ENCODE measurements at places on chromosomes 2 and 18. TPM values are rescaled to one million over a fixed set of nuclear protein-coding genes. Genes with fewer than 3 reads are reported as not detected.

GRCh38 chr18:35753306-35753910 lies 171.9 kb downstream of the GALNT1 start:
- H3K36me3 ChIP-seq, result no peaks in the 10 kb centered on the region
- H3K4me1 ChIP-seq, result no peaks in the 10 kb centered on the region
- no peaks in the 10 kb centered on the region for H3K27me3 ChIP-seq
- no peak overlapping the region for H3K4me3 ChIP-seq
- no peak for DNase-seq

DNA sequence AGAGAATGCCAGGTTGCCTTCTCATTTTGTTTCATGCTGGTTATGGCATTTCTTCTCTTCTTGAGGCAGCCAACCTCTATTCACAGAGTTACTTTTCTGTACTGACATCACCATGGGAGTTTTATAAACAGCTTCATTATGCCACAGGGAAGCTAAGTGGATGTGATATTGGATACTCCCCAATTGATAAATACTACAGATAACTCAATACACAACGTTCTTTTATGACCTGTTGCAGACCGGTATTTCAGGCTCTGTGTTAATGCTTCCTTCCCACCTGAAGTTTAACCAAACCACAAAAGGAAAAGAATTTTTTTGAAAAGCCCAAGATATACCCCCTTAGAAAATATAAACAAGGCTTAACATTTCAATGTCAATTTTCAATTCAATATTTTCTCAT lies 258.3 kb upstream of the SOX11 start:
- no peak overlapping the region for H3K27ac ChIP-seq
- no peak overlapping the region for H3K4me3 ChIP-seq
- H3K27me3 ChIP-seq, result no peaks in the 10 kb centered on the region
- no peaks in the 10 kb centered on the region for H3K36me3 ChIP-seq
- H3K4me1 ChIP-seq, result no peaks in the 10 kb centered on the region

- no peaks in the 10 kb centered on the region for H3K36me3 ChIP-seq
- DNase-seq, result no peak
- no peak overlapping the region for H3K4me3 ChIP-seq
- H3K27ac ChIP-seq, result no peak overlapping the region
- H3K27me3 ChIP-seq, result no peaks in the 10 kb centered on the region
Measured at GRCh38 chr2:45203400-45203799, 194.1 kb upstream of the SIX2 start.

DNA sequence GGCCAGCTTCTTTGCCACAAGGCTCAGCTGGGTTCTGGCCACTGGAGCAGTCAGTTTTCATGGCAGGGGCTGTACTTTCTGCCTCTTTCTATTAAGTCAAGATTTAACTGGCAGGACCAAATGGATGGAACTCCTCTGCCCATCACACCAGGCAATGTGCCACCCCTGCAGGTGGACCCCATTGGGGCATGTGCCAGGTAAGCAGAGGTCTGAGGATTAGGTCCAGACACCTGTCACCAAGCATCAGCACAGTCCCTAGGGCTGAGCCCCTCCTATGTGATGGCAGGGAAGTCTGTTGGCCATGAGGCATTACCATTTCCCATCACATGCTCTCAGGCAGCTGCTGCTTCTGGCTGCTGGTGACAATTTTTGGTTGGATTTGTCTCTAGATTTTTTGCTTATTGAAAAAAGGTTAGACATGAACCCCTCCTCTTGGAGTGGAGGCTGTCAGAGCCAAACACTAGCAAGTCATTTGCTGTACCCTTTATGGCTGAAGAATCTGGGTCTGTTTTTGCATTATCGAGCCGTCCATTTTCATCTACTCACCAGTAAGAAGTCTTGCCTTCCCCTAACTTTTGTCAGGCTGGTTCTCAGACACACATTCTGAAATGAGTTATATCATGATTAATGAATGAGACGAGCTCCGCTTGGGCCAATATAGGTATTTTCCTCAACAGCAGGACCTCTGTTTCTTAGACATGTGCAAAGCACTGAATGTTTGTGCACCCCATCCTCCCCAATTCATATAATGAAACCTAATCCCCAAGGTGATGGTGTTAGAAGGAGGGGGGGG lies 328.0 kb downstream of the TSN start:
- no peaks in the 10 kb centered on the region for H3K4me1 ChIP-seq
- no peaks in the 10 kb centered on the region for H3K27me3 ChIP-seq
- no peak overlapping the region for H3K27ac ChIP-seq
- no peak overlapping the region for H3K4me3 ChIP-seq
- no peak for DNase-seq
- H3K36me3 ChIP-seq, result no peaks in the 10 kb centered on the region

The SCN3A gene
- 0.58 TPM for total RNA-seq

The GALR1 gene
- total RNA-seq, result not detected

The NPHP1 gene
- total RNA-seq, result 10.3 TPM

DNA sequence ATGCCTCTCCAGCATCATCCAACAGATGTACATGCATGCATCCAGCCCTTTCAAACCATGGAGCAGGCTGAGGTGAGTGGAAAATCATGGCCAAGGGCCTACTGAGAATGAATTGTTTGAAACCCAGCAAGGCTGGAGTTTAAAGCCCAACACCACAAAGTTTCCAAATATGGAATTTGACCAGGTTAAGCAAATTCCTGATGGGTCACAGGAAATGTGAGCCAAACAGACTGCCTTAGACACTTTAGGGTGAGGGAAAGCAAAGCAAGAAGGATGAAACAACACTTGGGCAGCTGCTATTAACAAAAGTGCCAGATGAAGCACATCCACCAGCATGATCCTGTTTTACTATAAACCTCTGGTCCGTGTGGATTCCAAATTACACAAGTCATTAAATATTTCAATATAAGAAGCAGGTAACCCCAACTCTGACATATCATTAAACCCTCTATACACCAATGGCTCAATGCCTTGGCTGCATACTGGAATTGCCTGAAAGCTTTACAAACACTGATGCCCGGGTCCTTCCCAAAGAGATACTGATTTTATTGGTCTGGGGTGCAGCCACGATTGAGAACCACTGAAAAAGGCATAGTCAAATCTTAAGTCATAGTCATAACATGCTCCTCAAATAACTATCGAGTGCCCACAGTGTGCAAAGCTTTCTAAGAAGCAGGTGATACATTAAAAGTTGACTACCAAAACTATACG lies 9.1 kb downstream of the KLF7 start:
- no peaks in the 10 kb centered on the region for H3K36me3 ChIP-seq
- H3K4me3 ChIP-seq, result no peak overlapping the region
- no peak for DNase-seq
- peaks cover 35% of the 10 kb centered on the region for H3K4me1 ChIP-seq

DNA sequence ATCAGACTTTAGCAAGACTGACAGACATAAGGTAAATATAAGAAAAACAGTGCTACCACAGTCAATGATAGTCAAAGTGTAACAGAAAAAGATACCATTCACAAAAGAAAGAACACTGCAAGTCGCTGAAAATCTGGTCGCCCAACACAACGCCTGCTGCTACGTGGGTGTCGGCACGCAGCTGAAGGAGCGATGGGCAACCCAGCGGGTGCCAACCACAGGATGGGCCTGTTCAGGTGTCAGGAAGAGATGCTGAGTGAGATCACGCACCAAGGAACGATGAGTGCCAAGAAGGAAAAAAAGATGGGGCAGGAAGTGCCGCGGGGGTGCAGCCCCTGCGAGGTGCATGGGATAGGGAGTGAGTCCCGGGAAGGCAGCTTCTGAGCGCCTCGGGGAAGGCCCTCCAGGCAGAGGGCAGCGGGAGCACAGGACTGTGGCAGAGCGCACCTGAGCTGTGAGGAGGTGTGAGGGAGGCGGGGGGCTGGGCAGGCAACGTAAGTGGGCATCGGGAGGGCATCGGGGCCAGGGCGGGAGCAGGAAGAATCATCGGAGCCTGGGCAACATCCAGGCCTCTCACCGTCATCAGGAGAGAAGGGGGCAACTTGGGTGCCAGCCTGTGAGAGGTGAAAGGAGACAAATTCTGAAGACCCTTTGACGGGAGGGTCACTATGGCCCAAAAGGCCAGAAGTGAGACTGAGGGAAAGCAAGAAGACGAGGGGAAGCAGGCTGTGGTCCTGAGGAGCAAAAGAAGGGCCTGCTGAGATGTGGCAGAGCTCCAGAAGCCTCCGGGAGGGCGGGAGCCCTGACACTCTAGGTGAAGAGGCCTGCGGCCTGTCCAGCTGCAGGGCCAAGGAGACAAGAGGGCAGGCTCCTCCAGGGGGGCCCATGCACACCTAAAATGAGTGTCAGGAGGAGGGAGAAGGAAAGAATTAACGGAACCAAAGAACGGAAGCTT lies 14.8 kb upstream of the MTERF4 start:
- DNase-seq, result no peak
- no peaks in the 10 kb centered on the region for H3K36me3 ChIP-seq
- no peaks in the 10 kb centered on the region for H3K27me3 ChIP-seq
- no peak overlapping the region for H3K27ac ChIP-seq

The C1GALT1C1L gene
- 0.56 TPM for total RNA-seq

GRCh38 chr2:96240341-96241038 lies 25.3 kb downstream of the TMEM127 start:
- no peaks in the 10 kb centered on the region for H3K27me3 ChIP-seq
- H3K36me3 ChIP-seq, result no peaks in the 10 kb centered on the region
- H3K4me1 ChIP-seq, result peaks cover 47% of the 10 kb centered on the region
- peak; percentile 73 for DNase-seq

The DLX1 gene
- total RNA-seq, result not detected

DNA sequence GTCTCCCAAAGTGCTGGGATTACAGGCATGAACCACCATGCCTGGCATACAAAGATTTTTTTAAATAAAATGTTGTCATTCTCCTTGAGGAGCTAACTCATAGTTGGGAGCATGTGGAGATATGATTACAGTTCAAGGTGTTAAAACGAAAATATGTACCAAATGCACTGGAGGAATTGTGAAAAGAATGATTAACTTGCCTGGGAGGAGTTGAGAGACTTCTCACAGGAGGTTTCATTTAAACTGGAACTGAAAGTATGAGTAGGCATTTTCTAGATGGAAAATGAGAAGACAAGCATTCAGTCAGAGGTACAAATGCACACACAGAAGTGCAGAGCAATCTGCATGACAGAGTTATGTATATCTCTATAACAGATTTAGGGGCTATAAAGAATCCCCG lies 126.6 kb upstream of the PDE1A start:
- H3K27ac ChIP-seq, result no peak overlapping the region
- no peak for DNase-seq
- no peak overlapping the region for H3K4me3 ChIP-seq
- no peaks in the 10 kb centered on the region for H3K27me3 ChIP-seq
- H3K36me3 ChIP-seq, result no peaks in the 10 kb centered on the region

GRCh38 chr2:183063083-183063482 lies 15.5 kb upstream of the DUSP19 start:
- no peaks in the 10 kb centered on the region for H3K4me1 ChIP-seq
- no peak overlapping the region for H3K4me3 ChIP-seq
- no peak overlapping the region for H3K27ac ChIP-seq
- H3K36me3 ChIP-seq, result no peaks in the 10 kb centered on the region
- no peak for DNase-seq
- peaks cover 4% of the 10 kb centered on the region for H3K27me3 ChIP-seq

The RPRM gene
- total RNA-seq, result not detected

DNA sequence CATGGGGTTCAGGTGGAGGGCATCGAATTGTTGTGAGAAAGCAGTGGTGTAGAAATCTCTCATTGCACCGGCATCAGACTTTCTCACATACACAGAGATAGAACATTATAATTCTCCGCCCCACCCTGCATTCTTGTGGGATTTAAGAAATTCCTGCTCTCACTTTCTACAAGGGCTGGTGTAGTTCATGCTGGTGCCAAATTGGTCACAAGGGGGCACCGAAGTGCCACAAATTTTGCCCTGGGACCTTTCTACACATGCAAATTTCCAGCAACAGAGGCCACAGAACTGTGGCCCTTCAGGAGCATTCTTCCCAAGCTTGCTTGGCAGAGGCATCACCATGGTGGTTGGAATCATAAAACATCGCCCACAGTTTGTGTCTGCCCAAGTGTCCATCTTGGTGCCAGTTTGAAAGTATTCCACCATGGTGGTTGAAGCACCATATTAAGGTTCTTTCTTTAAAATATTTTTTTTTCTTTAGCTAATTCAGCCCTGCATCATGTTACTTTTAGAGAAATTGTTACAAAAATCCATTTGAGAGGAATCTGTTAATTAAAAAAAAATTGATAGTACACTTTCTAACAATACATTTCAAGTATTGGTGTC lies 521.2 kb upstream of the FANCL start:
- no peak for DNase-seq
- H3K27ac ChIP-seq, result no peak overlapping the region
- H3K36me3 ChIP-seq, result no peaks in the 10 kb centered on the region
- H3K4me1 ChIP-seq, result no peaks in the 10 kb centered on the region

DNA sequence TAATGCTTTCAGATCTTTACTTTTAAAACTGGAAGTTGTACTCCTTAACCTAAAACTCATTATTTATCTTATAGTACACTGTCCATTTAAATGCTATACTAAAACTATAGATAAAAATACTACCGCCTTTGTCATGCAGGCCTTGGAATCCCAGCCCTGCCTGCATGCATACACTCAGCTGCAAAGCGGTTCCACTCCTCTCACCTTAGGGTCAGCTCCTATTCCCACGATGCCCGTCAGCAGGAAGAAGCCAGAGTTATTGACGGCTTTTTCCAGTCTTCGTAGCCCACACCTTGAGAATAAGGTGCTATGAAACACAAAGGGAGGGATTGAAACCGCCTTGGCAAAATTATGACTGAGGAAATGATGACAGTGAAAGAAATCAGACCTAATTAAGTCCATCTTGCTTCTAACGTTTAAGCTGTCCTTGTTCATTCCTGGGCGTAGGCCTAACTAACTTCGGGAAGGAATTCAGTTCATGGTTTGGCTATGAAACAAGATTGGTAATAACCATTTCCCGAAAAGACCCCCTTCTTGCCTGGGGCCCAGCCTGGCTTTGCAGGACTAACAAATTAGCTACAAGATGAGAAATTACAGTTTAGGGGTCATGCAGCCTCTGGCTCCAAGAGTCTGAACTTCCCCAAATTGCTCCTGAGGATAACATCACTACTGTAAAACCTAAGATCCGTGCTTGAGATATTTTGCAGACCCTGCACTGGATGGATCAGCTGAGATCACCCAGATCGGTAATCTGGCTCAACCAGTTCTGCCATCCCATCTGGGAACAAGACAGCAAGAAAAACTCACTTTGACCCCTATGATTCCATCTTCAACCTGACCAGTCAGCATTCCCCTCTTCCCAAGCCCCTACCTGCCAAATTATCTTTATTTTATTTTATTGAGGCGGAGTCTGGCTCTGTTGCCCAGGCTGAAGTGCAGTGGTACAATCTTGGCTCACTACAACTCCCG lies 17.1 kb downstream of the EPB41L5 start:
- H3K4me1 ChIP-seq, result no peaks in the 10 kb centered on the region
- no peak overlapping the region for H3K27ac ChIP-seq
- no peaks in the 10 kb centered on the region for H3K27me3 ChIP-seq
- H3K4me3 ChIP-seq, result no peak overlapping the region
- no peak for DNase-seq
- H3K36me3 ChIP-seq, result no peaks in the 10 kb centered on the region

- no peak overlapping the region for H3K27ac ChIP-seq
- no peaks in the 10 kb centered on the region for H3K36me3 ChIP-seq
- no peak for DNase-seq
- H3K27me3 ChIP-seq, result no peaks in the 10 kb centered on the region
- no peaks in the 10 kb centered on the region for H3K4me1 ChIP-seq
Measured at GRCh38 chr18:75531212-75531850, 103.8 kb upstream of the SMIM21 start.

The BOLL gene
- 3.3 TPM for total RNA-seq

The LCT gene
- total RNA-seq, result not detected

The RSAD2 gene
- 2.3 TPM for total RNA-seq

The SCG2 gene
- total RNA-seq, result not detected

The SPR gene
- total RNA-seq, result 32.8 TPM

The ELOA2 gene
- not detected for total RNA-seq

- no peaks in the 10 kb centered on the region for H3K36me3 ChIP-seq
- no peaks in the 10 kb centered on the region for H3K4me1 ChIP-seq
- H3K4me3 ChIP-seq, result no peak overlapping the region
- DNase-seq, result no peak
Measured at GRCh38 chr2:113700186-113700841, 56.1 kb downstream of the SLC35F5 start.
